NCI-H2081 (cell line): ENCODE measurements at places on chromosomes 5 and 9.

DNA sequence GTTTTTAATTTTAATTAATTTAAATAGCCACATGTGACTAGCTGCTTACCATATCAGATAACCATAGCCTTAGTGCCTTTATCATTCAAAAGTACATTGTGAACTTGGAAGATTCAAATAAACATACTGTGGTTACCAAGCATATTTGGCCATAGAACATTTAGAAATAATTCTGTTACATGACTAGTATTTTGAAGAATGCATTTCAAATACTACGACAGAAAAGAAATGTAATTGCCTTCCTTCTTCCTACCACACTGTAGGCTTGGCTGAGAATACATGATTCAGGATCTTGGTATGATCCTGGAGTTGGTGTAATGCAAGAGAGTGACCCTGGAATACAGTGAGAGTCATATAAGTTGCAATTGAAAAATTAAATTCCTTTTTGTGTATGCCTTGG is 109.7 kb upstream of the PCA3 start:
- no peak for DNase-seq

DNA sequence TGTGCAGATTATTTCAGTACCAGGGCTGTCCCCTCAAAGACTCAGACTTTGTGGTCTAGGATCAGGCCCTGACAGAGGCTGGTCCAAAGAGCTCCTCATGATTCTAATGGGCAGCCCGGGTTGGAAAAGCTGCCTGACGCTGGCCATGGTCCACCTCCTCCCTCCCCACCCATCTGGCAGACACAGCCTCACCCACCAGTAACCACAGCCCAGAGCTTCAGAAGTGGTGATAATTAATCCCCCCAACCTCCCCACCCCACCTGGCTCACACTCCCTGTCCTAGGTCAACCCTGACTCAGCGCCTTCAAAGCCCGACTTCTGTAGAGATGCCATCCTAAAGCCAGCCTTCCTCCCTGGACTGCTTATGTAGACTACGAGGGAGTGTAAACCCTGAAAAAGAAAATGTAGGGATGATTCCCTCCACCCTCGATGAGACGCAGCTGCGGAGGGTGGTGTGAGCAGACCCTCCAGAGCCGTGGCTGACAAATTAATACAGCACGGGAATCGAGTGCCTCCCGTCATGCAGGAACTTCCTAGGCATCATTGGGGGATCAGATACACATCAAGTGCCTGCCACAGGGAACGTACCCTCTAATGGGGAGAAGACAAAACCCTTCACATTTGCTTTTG is 7.0 kb downstream of the UBE2QL1 start:
- DNase-seq = no peak

DNA sequence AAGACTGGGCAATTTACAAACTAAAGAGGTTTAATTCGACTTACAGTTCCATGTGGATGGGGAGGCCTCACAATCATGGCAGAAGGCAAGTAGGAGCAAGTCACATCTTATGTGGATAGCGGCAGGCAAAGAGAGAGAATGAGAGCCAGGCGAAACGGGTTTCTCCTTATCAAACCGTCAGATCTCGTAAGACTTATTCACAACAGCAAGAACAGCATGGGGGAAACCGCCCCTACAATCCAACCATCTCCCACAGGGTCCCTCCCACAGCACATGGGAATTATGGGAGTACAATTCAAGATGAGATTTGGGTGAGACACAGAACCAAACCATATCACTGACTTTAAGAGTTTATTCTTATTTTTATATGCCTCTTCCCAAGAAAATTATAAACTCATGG is 60.3 kb downstream of the RFK start:
- DNase-seq = no peak

DNA sequence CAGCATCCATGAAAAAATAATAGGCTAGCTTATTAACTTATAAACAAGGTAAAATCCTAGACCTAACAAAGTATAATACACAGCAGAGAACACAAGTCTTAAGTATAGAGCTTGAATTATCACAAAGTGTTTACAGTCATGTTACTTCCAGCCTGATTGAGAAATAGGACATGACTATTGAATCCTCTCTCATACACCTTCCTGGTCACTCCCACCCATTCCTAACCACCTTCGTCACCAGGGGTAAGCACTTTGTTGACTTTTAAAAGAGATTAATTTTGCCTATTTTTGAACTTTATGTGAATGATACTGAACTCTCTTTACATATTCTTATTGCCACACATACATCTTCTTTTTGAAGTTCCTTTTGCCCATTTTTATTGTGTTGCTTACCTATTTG is 325.8 kb downstream of the PJA2 start:
- no peak for DNase-seq

DNA sequence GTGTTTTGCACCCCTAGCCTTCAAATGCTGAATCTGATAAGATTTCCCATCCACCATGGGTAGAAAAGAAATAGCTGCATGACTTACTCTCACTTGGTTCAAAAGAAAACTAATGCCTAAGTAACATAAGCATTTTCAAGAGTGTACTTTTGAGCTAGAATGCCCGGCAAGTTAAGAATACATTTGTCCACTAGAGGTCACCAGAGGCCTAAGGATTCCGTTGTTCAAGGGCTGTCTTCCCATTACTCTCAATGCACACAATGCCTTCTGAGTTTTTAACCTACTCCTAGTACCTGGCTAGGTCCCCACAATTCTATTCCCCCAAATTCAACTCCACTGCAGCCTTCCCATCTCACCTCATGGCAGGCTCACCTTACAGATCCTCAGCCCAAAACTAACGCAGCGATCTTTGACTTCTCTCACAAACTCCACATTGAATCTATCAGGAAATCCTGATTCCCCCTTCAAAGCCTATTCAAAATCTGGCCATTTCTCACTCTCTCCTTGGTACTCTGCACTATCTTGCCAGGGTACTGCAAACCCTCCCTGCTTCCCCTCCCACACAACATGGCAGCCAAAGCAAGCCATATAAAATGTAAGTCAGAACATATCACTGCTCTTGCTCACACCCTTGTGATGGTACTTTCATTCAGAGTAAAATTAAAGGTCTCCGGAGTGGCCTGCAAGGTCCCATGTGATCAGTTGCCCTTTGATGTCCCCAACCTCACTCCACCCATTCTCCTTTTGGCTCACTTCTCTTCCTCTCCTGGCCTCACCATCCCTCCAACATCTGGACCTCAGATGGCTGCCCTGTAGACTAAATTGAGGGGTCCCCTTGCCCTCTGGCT is 13.4 kb downstream of the OXCT1 start:
- peak; percentile 85 for DNase-seq

DNA sequence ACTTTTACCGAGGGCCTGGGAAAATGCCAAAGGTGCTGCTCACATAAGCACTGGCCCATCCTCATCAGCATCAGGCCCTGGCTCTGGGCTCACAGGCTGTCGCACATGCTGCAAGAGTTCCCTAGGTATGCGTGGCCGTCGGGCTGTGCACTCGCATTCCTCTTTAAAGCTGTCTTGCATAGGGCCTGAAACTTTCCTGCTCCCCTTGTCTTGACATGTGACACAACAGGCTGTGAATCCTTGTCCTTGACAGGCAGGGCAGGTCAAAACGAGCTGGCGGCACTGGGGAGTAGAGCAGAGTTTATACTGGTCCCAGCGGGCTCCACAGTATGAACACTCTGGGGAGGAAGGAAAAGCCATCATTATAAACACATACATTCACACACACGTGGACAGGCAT is 30.7 kb downstream of the TSTD2 start:
- no peak for DNase-seq

DNA sequence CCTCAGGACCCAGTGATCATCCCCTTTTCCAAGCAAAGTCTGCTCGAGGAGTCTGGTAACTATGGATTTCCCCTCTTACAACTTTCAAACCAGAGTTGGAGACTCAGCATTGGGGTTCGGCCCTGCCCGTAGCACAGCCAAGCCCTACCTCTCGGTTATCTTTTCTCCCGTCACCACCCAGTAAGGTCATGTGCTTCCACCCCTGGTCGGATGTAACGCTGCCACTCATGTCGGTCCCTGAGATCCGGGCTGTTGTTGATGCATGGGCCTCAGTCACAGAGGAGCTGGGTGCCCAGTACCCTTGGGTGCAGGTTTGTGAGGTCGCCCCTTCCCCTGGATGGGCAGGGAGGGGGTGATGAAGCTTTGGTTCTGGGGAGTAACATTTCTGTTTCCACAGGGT is 1.2 kb downstream of the GALT start:
- no peak for DNase-seq

DNA sequence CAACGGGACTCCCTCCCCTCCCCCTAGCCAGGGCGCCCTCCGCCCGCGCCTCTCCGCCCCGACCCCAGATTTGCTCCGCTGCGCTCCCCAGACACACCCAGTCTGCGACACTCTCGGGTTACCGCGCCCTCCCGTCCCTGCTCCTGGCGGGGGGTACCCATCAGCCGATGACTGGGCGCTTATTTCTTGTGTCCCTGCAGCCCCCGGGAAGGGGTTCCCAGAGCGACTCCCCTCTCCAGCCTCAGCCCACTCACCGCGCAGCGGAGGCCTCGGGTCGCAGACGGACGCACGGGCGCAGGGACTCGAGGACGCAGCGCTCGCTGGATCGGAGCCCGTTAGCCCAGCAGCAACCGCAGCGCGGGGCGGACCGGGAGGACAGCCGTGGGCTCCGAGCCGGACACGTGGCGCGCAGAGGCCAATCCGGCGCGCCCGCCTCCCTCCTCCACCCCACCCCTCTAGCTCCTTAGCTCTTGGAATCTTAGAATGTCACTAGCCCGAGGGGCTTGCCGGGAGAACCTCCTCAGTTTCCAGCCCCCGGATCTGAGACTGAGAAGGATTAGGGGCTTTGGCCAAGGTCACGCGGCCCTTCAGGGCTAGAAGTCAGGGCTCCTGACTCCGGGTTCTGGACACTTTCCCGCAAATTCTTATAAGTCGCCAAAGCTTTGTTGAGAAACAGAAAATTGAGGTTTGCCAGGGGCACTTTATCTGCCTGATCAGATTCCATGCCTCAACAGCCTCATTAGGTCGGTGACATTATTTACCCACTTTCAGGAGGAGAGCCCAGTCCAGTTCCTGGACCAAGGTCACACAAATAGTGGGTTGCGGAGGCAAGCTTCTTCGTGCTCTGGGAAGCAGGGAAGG is at the start of gene ANXA6:
Gene ANXA6, minus strand, starts transcription at position 354 of the 861 bp plus-strand sequence. CDS start 9,878 bp downstream, outside the sequence.
- DNase-seq = peak; percentile 38

DNA sequence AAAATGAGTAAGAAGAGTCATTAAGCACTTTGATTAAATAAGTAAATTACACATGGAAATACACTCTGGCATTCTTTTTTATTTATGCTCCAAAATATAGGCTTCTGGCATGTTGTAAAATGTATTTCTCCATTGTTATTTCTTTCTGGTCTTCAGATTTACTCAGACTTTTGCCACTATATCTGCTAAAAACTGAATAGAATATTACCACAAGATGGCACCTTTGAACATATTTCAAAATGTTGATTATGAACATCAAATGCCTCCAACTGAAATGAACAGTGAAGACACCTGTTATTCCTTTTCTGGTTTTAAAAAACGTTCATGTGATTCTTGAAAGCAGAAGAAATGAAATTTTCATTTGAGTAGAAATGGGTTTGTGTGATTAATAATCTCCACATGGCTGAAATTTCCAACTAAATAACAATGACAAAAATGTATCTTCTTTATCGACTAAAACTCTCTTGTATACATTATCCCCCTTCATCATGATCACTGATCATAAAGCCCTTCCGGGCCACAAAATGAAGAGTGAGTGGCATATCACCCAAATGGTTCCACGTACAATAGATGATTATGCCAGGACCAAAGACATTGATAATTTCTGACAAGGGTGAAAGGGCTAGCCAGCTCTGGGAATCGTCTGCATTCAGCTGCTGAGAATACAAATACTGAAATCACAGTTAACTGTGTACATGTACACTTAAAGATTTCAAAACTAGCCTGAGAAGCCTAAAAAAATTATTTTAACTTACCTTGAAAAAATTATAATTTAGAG is 23.8 kb downstream of the TYRP1 start:
- no peak for DNase-seq

DNA sequence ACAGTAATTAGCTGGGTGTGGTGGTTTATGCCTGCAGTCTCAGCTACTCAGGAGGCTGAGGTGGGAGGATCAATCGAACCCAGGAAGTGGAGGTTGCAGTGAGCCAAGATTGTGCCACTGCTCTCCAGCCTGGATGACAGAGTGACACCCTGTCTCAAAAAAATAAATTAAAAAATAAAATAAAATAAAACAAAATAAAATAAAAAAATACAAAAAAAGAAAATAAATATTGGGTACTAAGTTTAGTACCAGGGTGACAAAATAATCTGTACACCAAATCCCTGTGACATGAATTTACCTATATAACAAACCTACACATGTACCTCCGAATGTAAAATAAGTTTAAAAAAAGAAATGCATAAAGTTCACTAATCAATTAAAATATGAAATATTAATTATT is 666.0 kb upstream of the CDH18 start:
- no peak for DNase-seq

- DNase-seq = no peak
Observed at GRCh38 chr5:33231935-33232334, 208.8 kb upstream of the TARS1 start.

GRCh38 chr9:108272349-108272899 is 583.4 kb downstream of the ACTL7B start:
- peak; percentile 89 for DNase-seq

DNA sequence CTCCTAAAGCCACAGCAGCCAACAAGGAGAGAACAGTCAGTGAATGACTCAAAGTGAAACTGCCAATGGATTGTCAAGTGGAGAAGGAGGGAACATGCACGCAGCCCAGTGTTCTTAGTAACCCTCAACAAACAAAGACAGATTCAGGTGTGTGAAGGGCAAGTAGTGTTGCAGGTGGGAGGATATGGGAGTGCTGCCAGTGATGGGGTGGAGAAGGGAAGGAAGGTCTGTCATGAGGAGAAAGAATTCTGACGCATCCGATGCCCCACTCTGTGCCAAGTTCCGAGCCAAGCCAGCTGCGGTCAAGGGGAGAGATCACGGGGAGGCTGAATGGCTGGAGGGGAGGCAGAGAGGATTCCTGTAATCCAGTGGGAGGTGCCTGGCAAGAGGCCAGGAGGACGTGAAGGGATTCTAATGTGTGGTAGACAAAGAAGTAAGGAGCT is 56.5 kb downstream of the CAST start:
- no peak for DNase-seq

DNA sequence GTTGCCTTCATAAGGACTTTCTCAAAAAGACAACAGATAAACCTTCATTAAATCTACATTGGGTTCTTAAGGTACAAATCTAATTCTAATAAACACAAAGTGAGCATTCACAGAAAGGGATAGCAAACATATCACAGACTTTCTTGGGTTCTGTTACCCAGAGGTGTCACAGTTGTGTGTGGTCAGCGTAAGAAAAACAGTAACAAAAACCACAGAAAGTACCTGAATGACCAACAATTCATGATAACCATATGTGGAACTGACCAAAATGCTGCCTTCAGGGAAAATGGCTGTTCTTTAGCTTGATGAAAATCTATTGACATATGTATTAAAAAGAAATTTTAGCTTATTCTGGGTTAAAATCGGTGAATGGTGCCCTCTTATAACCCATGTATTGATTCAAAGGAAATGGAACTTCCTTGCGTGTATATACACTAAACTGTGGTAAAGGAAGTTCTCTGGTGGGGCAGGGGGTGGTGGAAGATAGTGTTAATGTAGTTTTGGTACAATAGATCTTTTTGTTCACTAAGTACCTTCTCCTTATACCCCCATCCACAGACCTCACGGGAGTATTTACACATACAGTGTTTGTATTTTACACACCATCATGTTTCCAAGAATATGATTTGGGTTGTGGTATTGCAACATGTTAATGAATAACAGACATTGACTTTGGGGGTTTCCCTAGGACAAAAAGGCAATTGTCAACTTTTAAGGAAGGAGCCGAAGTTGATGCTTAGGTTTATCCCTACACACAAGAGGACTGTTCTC is 152.5 kb downstream of the APBA1 start:
- DNase-seq = no peak

- DNase-seq = no peak
Observed at GRCh38 chr5:1089621-1090040, 22.2 kb downstream of the SLC12A7 start.

- DNase-seq = no peak
Observed at GRCh38 chr5:111931655-111932054, 174.7 kb upstream of the NREP start.
